ENCODE measurements at places on chromosomes 7 and 10.

GRCh38 chr7:25319707-25320106 lies 91.4 kb upstream of the NPVF start:
- DNase-seq: no peak

DNA sequence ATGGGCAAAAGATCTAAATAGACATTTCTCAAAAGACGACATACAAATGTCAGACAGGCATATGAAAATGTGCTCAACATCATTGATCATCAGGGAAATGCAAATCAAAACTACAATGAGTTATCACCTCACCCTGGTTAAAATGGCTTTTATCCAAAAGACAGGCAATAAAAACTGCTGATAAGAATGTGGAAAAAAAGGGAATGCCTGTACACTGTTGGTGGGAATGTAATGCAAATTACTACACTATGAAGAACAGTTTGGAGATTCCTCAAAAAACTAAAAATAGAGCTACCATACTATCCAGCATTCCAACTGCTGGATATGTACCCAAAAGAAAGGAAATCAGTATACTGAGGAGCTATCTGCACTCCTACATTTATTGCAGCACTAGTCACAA lies 18.0 kb downstream of the GSDME start:
- no peak for DNase-seq

DNA sequence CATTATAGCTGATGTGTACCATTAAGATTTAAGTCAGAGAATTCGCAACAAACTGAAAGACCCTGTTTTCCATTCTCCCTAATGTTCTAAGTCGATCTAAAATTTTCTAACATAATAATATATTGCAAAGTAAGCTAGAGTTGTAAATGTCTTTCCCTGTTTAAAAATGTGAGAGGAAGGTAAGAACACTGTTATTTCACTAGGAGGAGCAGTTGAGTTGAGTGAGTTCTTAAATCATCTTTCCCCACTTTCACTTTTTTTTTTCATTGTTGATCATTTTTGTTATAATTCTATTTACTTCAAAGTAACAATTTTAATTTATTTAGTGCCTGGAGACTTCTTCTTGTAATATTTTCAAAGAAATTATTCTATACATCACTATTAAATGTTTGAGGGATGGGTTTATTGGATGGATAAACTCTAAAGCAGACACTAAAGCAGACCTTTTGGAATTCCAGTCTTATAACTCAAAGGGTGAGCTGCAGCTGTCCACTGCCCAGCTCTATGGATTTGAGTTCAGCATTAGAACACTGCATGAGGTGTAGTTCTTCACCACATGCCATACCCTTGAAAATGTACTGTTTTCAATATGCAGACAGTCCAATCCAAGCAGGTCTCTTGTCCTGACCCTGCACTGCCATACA lies 181.3 kb upstream of the FZD1 start:
- no peak for DNase-seq

- no peak for DNase-seq
Observed at GRCh38 chr7:3923307-3923918, 622.4 kb downstream of the SDK1 start.

DNA sequence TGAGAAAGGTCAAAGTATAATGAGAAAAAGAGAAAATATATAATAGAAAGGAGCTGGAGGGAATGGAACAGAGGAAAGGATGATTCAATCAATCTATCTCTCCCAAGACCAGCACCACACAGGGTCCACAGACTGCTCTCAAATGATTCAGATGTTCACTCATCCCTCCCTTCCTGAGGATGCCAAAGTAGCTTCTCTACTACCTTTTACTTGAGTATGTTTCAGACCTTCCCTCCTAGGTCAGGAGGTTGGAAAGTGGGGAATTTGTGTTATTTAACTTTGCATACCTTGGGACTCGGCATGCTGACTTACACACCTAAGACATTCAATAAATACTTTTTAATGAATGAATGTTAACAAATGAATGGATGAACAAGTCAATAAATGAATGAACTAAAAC lies 30.6 kb downstream of the CPVL start:
- DNase-seq: no peak

DNA sequence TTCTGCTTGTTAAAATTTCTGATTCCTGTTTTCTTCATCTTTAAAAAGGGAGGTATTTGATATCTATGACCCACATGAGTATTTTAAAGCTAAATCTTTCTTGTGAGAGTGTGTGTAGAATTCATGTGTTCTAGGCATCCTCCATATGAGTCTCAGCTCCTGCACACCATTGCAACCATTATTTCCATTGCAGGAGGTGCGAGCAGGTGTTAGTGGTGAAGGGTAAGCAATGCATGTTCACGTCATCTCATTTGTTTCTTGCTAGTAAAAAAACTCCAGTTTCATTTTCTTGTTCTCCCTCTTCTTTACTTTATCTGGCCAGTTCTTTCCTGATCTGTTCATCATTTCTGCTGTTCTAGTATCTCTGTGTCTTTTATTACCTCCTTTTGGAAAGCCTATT lies 100.5 kb downstream of the ADRA2A start:
- no peak for DNase-seq

DNA sequence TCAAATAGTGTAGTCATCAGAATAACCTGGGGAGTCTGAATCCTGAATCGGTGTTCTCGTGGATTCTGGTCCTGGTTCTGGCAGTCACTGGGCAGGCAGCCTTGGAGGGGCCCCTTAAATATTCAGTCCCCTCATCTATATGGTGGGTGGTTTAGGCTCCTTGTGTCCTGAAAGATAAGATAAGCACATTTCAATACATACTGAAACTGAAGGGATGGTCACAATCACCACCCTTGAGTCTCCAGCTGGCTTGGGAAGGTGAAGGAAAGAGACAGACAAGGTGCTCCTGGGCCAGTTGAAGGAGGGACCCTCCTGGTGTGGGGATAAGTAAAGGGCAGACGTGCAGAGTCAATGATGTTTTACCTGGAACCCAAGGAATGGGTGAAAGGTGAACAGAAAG lies 146.7 kb downstream of the CXCL12 start:
- DNase-seq: no peak

DNA sequence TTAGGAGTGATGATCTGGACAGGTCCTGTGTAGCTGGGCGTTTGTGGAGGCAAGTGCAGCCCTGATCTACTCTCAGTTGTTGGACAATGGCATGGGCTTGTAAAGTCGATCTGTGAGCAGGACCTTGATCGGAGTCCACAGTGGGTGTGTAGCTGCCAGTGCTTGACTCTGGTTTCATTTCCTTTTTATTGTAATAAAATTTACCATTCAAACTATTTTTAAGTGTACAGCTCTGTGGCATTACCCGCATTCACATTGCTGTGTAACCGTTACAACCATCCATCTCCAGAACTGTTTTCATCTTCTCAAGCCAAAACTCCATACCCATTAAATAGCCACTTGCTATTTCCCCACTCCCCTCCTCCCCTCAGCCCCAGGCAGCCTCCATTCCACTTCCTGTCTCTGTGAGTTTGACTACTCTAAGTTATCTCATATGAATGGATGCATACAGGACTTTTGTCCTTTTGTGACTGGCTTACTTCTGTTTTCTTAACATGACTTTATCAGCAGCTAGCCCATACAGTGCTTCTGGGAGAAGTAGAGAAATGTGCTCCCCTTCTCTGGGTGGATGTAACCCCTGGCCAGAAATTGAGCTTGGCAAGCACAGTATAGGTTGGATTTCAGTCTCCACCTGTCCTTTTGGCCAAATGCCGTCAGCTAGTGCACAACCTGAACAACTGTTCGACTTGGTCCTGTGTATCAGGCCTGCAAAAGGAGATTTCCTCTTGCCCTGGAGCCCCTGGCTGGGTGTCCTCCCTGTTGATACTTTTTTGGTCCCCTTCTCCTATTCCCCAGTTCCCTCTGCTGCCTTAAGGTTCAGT lies 180.0 kb downstream of the LRMDA start:
- DNase-seq: no peak

DNA sequence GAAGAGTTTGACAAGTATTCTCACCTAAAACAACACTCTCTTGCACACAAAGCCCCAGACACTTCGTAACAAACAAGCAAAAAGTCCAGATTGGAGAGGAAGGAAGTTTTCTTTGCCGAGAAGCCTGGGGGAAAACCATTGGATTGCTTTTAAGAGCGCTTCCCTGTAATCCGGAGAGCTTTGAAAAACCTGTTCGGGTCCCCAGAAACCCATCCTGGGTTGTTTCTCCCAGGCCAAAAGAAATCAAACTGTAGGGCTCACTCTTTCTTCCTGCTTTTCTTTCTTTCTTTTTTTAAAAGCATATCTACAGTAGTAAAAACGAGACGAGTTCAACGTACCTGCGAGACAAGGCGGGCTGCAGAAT lies 655 bp downstream of the SP8 start:
- DNase-seq: no peak

- no peak for DNase-seq
Observed at GRCh38 chr7:50552921-50553320, 12.3 kb downstream of the DDC start.

- DNase-seq: no peak
Observed at GRCh38 chr10:121080281-121080891, 229.2 kb downstream of the WDR11 start.

DNA sequence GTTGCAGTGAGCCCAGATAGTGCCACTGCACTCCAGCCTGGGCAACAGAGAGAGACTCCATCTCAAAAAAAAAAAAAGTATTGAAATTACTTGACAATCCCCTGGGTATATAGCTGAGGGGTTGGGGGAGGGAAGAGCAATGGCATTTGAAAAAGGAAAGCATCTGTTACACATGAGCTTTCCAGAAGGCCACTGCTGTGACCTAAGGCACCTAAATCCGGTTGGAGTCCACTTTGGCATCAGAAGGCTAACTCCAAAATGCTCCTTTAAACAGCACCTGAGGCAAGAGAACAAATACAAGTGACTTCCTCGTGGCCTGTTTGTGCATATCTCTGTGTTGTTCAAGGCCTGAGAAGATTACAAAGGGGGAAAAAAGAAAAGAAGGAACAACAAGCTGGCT lies 74.8 kb upstream of the PALS2 start:
- DNase-seq: no peak

GRCh38 chr10:124378881-124379471 lies 39.7 kb downstream of the OAT start:
- no peak for DNase-seq

DNA sequence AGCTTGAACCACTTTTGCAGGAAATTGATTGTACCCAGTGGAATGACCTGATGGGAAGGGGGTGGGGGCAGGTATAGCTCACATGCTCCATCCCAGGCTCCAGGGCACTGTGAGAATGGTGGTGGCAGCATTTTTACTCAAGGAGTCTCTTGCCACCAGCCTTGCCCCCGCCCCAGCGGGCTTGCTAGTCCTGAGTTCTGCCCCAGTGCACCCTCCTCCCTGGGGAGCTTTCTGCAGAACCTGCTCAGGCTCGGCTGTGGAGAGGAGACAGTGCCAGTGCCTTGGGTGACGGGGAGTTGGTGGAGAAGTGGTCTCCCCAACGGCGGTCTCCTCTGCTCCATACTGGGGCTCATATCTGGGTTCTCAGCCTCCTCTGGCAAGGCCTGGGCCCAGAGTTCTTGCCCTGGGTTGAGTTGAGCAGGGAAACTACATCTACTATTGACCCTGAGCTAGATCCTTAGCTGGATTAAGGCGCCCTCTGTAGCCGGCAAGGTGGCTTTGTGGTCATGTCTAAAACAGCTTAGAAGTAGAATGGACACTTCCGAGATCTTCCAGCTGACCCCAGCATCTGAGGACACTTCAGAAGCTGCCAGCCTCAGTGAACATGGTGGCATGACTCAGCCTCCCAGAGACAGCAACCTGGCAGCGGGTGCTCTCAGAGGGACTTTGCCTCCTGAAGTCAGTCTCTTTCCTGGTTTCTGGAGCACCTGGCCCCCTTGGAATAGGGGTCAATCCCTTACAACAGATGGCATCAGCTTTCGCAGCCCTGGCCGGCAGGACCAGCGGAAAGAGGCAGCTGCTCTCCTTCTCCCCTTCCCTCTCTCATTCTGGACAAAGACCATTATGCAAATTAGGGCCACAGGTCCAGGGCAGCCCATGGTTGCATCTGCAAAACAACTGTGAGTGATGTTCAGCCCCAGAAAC lies 363.4 kb upstream of the MKI67 start:
- DNase-seq: no peak

DNA sequence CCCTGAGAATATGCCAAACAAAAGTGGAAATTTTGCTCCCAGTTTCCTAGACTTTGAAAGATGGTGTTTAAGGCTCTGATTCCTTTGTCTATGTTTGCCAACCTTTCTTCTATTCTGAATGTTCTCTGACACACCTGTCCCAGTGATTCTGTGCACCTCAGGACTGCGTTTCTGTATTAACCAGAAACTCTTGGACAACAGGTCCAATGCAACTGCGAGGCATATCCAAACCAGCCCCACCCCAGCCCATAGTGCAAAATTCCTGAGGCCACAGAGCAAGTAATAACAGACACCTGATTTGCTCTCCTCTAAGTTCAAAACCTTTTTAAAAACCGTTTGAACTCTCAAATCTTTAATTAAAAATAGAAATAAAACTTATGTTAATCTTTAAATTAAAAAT lies 37.0 kb upstream of the MSRB2 start:
- DNase-seq: no peak

GRCh38 chr7:151008143-151008510 lies 16.2 kb downstream of the ATG9B start:
- no peak for DNase-seq

All from skeletal muscle cell (primary cell).